Ammon's horn (tissue), 1 donor: ENCODE measurements at places on chromosomes 5 and 9.

DNA sequence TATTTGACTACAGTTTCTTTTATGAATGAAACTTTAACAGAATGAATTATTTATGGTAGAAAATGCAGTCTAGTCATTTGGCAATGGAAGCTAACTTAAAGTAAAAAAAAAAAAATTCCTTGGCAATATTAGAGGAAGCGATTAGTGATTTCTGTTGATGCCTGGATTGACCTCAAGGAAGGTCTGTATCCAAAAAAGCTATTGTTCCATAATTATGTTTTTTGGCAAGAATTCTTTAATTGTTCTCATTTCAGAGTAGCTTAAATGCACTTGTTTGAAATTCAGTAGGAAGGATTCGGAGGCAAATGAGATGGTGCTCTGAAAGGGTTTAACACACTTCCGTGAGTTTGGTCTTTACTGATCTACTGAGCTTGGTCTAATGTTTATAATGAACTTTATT lies 61.8 kb downstream of the ITGA1 start:
- DNase-seq = no peak

DNA sequence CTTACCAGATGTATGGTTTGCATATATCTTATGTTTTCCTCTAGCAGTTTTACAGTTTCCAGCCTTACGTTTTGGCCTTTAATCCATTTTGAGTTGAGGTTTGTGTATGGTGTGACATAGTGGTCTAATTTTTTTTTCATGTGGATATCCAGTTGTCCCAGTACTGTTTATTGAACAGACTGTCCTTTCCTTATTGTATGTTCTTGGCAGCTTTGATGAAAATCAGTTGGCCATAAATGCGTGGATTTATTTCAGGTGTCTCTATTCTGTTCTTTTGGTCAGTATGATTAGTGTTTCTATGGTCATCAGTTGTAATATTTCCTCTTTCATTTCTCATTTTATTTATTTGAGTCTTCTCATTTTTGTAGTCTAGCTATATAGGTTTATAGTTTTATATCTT lies 42.4 kb downstream of the SRFBP1 start:
- no peak for DNase-seq

DNA sequence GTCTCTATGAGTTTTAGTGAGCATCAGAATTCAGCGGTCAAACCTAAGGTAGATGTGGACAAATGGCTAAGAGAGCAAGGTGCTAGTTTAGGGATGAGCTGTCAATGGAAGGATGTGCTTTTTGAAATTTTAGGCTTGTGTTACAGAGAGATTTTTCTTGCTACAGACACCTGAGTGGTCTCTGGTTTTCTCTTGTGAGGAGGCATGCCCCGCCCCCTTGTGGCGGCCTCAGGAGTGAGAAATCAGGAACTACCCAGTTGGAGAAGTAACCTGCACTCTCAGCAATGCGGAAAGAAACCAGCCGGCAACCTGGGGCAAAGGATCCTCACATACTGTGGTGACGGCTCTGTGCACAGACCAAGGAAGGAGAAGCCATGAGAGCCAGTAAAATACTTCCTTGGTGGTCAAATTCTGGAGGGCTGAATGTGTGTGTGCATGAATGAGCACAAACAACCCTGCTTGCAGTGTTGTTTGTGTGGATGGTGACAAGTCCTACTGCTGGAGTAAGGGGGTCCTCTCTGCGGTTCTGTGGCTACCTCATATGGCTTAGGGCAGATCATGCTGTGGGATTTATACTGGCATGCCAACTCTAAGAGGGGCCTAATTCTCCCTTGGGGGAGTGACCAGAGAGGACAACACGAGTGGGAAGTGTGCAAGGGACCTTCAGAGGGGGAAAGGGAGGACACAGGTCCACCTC lies 16.7 kb upstream of the HSD17B4 start:
- DNase-seq = peak; percentile 54

GRCh38 chr5:156295431-156295830 lies 31.5 kb upstream of the SGCD start:
- DNase-seq = no peak

DNA sequence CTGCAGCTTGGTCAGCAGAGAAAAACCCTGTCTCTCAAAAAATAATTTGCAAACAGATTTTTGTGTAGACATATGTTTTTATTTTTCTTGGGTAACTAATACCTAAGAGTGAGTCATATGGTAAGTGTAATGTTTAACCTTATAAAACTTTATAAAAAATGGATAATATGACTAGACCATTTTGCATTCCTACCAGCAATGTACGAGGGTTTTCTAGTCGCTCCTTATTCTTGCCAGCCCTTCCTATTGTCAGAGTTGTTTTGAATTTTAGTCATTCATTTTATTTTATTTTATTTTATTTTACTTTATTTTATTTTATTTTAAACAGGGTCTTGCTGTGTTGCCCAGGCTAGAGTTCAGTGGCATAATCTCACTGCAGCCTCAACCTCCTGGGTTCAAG lies 37.8 kb downstream of the RABGAP1 start:
- no peak for DNase-seq

DNA sequence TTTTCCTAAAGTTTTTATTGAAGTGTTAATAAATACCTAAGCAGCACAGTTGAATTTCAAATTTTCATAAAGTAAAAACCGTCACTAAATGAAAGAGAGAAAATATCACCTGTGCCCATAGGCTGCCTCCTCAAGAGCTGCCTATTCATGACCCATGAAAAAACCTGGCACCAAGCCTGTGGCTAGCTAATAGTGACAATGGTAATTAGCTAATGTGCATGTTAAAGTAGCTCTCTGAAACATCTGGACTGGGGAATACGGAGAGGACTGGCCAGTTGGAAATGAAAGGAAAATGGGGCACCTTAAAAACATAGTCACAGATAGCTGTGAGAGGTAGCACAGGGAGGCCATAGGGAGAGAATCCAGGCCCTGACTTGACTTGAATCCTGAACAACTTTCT lies 5.4 kb upstream of the GNE start:
- DNase-seq = peak; percentile 15

GRCh38 chr5:97096846-97097245 lies 45.6 kb downstream of the LIX1 start:
- DNase-seq = no peak
